ENCODE measurements at places on chromosomes 6 and 20. TPM values are rescaled to one million over a fixed set of nuclear protein-coding genes. Genes with fewer than 3 reads are reported as not detected.

DNA sequence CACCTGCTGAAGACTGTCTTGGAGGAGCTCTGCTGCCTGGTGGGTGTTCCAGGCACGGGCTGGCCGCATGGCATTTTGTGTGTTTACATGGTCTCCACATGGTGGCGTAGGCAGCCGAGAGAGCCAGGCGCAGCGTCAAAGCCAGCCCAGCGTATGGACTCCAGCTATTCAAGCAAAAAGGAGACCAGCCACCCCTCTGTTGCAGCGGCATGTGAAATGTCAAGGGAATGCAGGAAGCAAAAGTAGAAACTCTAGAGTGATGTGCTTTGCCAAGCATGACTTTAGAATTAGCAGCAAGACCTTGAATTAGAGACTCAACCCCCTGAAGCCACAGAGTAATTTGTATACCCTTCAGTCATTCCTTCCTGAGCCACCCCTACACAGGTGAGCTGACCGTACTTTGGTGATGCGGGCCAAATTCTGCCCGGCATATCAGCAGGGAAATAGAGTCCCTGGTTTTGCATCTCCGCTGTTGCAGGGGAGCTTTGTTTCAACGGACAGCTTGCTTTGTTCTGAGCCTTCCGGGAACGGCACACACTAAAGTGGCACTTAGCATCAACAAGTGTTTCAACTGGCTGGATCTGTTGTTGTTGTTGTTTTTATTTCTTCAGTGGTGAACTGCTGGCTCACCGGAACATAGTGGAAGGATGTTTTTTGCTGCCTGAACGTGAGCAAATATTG lies 48.5 kb downstream of the FNDC1 start:
- no peak for DNase-seq

DNA sequence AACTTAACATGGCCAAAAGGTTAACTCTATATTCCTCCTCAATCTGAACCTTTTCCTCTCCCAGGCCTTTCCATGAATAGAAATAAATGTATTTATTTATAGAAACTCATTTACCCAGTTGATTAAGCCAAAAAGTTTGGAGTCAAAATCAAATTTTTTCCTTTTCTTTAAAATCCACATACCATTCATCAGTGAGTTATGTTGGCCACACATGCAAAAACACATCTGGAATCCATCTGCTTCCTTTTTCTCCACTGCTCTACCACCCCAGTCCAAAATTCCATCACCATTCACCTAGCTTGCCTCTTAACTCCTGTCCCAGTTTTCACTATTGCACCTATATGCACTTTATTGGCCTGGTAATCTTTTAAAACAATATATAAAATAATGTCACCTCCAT lies 62.4 kb upstream of the TMEM200A start:
- no peak for DNase-seq

DNA sequence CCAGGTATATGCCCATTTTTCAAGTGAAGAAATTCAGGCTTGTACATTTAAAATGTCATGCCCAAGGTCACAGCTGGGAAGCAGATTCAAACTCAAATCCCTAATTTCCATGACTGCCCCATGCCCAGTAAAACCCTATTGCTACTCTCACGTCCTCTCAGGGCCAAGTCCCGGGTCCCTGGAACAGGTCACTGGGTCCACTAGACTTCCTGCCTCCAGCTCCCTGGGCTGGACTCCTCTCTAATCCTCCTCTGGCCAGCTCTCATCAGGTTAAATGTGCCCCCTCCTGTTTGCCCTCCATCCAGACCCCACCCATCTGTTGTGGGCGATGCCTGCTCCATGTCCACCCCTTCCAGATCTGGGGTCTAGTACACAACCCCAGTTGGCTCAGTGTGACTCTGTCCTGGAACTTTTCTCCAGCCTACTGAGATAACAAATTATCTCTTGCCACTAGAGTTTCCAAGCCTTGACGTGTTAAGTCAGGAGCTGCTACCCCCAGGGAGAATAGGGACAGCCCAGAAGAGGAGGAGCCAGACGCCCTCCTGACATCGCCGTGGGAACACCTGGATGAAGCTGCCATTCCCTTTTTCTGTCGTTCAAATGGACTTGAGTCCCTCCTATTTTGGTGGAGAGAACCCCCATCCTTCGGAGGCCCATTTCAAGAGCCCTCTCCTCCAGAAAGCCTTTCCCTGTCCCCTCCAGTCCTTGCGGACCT lies 3.7 kb upstream of the SPDEF start:
- DNase-seq = no peak

- DNase-seq = no peak
Measured at GRCh38 chr6:152272486-152272885, 364.7 kb downstream of the SYNE1 start.

Gene ZNF831
- total RNA-seq = 0.90 TPM

DNA sequence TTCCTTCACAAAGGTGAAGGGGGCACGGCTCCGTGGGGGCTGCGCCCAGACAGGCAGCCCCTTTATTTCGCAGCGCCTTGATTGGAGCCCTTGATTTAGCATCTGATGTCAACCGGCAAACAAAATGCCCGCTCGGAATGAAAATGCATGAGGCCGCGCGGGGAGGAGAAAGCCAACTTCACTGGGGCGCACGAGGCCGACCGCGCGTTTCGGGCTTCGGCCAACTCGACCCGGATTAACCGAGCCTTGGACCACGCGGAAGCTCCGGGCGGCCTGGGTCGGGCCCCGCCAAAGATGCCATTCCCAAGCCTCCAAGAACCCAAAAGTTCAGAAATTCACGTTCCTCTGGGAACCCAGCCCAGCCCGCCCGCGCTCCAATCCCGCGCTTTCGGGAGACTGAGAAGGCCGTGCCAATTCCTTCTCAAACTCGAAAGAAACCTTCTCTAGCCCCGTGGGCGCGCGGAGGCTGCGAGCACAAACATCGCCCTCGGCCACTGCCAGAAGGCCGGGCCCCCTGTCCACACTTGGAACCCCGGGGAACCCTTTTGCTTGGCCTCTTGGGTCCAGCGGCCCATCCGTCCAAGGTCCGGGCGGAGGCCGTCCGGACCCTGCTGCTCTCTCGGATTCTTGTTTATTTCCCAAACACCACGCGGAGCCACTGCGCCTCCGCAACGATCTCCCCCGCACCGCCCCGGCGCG lies 879 bp upstream of the INSM1 start:
- DNase-seq = no peak

Gene C6orf58
- not detected for total RNA-seq

- DNase-seq = peak; percentile 10
Measured at GRCh38 chr6:155036907-155037306, 41.8 kb downstream of the TIAM2 start.

Gene PGBD1
- 6.5 TPM for total RNA-seq

DNA sequence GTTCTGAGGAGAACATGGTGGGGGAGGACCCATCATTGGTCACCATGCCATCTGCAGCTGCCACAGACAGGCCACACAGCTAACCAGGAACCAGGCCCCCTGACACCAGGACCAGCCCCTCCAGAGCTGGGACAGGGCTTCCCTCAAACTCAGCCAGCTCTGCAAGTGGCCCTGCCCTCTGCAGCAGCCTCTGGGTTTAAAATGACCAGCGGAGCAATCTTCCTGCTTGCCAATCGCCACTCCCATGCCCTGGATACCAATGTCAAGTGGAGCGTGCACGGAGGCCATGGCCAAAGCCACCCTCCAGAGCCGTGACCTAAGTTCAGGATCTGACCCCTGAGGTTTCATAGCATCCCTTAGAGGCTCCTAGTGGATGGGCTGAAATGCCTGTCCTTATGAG lies 199.4 kb downstream of the SYNDIG1 start:
- DNase-seq = no peak

DNA sequence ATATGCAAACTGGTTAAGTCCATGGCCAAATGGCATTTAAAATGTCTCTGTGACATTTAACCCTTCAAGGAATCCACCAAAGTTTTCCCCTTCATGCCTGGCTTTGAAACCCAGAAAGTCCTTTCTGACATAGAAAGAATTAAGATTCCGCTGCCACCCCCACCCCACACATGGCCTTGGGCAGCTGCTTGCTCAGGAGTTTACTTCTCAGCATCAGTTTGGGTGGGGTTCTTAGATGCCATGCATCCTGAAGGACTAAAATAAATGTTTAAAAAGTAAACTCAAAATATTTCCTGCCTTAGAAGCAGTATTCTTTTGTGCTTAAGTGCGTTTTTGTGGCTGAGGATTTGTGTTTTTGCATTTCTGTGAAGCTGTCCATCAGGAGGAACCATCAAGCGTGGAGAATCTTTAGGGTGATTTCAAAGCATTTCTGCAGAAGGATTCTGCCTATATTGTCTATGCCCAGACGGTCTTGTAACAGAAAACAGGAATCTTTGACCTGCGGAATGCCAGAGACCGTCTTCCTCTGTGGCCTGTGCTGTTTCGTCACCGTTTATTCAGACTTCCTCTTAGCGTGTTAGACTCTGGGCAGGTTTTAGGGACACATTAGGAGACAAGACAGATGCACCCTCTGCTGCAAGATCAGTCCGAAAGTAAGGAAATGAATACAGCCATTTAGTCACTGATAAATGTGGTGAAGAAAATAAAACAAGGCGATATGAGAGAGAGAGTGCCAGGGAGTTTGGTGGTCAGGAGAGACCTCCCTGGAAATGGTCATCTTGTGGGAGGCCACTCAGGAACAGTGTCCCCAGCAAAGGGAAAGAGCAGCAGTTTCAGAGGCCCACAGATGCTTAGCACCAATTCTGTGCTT lies 6.2 kb downstream of the DUSP22 start:
- no peak for DNase-seq

Gene FRK
- total RNA-seq = 0.90 TPM

Gene MEI4
- under 0.01 TPM for total RNA-seq

Gene SLC17A3
- total RNA-seq = not detected

- no peak for DNase-seq
Measured at GRCh38 chr6:18488526-18489270, 101.5 kb downstream of the RNF144B start.

- no peak for DNase-seq
Measured at GRCh38 chr20:8661229-8661952, 407.5 kb upstream of the PLCB4 start.

DNA sequence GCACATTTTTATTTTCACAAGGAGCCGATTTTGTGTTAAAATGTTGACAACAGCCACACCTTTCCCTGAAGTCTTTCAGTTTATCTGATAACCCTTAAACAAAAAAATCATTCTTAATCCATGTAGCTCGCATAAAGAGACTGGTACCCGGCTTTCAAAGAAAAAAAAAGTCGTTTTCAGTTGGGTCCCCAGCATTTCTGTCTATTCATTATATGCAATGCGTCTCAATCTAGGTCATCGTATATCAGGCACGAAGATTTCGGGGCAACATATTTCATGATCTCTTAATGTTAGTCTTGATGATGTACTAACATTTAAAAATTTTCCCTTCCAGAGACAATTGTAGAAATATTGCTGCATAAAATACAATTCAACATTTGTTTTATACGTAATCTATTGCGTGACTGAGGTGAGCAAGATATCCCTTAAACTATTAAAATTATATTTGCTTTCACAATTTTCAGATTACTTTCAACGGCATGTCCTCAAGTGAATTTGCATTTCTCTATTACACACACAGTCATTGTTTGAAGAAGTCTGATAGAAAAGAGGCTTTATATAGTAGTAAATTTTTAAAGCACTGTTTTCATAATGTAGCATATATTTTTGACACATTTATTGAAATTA lies 2.9 kb upstream of the TUBB2B start:
- no peak for DNase-seq

DNA sequence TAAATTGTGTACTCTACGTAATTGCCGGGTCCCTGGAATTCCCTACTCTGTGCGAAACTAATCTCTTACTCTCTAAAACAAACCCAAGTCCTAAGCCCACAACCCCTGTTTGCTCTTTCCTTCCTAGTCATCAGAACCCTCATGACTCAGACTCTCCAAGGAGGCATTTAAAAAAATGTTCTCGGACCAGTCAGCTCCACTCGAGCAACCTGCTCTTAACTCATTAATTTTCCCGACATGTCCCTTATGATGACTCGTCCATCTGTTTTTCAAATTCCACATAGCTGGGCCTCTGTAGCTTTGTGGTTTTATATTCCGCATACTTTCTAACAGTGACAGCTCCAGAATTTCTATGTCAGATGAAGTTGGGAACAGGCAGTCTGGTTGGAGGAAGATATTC lies 2.6 kb upstream of the MUC22 start:
- DNase-seq = no peak

Gene BMP7
- total RNA-seq = 14.2 TPM

DNA sequence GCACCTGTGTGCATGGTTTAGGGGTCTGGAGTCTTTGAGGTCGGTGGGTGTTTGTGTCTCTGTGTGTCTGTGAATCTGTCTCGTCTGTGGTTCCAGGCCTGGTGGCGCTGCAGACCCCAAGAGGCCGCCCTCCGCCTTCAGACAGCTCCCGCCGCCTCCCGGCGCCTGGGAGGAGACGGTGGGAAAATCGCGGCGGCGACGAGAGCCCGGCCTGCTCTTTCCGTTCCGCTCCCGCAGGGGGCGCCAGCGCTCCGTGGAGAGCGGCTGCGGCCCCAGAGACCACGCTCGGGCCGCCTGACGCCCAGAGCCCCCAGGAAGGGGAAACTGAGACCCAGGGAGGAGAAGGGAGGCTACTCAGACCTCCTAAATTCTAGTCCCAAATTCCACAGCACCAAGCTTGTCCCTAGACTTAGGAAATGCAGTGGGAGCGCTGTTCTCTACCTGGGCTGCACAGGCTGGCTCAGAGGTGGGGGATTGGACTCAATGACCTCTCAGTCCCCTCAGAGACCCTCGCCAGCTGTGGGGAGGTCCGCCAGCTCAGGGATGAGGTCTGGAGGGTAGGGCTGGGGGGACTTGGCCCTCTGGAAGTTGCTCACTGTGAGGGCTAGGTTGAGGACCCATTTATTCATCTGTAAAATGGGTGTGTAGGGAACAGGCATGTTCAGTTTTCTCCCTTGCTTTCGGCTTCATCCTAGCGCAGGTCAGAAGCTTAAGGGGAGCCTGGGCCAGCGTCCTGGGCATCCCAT lies 36.9 kb upstream of the BLCAP start:
- DNase-seq = peak; percentile 20

Gene DUSP22
- 75.9 TPM for total RNA-seq

Gene SLPI
- total RNA-seq = 125 TPM

Gene HS3ST5
- not detected for total RNA-seq

Gene CST5
- total RNA-seq = not detected

GRCh38 chr6:14591998-14592397 lies 474.4 kb downstream of the CD83 start:
- DNase-seq = no peak

Gene C20orf96
- 8.7 TPM for total RNA-seq

GRCh38 chr20:48725555-48725991 lies 102.2 kb downstream of the PREX1 start:
- no peak for DNase-seq

DNA sequence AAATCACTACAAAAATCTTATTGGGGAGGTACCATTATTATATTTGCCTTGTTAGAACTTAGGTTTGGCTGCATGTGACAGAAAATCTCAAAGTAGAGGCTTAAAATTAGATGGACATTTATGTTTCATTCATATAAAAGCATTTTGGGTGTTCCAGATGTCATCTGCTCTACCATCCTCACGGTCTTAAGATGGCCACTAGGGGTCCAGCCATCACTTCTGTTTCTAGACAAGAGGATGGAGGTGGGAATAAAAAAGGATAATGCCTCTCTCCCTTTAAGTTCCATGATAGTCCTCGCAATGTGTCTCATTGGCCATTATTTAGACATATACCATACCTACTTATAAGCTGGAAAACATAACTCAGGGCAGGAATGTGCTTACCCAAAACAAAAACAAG lies 929.5 kb downstream of the KIF16B start:
- no peak for DNase-seq

All from tibial nerve (tissue), 4 donors.